ENCODE measurements at places on chromosomes 4 and X.

DNA sequence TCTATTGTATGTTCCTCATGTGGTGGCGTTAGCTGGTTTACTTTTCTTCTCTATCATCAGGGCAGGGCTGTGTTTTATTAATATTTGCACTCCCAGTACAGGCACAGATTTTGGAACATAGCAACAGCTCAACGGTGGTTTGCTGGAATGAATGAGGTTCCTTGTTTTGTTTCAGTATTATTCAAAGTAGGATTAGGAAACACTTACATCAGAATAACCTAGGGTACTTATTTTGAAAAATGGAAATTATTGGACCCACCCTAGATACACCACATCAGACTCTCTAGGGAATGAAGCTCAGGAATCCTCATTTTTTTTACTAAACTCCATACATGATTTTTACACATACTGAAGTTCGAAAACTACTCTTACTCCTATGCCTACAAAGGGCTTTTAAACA, 108.8 kb upstream of the ENPEP start:
- DNase-seq: no peak

DNA sequence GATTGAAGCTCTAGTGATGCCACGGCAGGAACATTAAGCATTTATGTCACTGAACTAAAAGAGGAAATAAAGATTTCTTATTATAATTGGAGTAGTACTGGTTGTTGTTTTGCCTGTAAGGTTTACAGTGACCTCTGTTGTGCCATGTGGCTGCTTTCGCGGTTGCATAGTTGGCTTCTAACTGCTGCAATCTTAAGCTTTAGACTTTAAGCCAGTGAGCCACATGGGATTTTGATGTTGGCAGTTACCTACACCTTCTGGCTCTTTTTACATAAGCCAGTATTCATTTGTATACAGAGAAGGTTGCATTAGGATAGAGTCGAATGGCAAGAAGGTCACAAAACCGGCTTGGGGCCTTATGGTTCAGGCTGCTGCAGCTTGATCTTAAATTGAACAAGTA, 1311.6 kb downstream of the RAPGEF2 start:
- DNase-seq: no peak

DNA sequence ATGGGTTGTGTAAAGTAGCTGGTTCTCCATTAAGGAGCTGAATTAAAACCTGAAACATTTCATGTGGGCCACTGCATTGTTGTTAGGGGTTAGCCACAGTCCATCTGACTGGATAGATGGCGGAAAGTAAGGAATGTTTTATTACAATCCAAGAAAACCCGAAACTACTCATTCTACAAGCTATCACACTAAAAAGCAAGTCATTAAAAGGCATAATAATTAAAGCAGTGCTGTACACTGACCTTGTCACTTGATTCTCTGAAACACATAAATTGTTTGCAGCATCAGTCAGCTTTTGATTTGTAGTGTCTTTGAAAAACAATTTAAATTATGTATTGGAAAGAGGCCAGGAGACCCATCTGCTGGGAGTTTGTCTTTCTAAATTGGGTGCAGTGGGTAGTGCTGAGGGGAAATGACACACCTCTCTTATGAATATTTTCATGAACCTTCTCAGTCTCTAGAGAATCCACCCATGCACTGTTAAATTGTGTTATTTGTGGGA, 75.7 kb upstream of the ANK2 start:
- no peak for DNase-seq

GRCh38 chrX:67050760-67051159, 411.9 kb upstream of the EDA2R start:
- no peak for DNase-seq

DNA sequence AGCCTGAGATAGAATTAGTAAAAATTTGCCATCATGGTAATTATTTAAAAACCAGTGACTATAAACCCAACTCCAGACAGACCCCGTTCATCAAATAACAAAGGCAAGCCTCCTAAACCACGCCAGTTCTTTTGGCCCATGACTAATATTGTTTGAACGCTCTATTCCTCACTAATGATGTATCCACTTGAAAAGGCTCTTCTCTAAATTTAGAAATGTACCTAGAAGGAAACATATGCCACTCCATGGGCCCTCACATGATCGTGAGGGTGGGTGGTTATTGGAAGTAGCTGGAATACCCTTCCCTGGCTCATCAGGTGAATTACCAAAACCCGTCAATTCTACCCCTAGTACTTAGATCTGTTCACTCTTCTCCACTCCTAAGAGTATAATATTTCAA, 249.2 kb downstream of the COL25A1 start:
- DNase-seq: no peak

- DNase-seq: peak; percentile 76
Observed at GRCh38 chrX:69163936-69164741, 1.1 kb downstream of the PJA1 start.

DNA sequence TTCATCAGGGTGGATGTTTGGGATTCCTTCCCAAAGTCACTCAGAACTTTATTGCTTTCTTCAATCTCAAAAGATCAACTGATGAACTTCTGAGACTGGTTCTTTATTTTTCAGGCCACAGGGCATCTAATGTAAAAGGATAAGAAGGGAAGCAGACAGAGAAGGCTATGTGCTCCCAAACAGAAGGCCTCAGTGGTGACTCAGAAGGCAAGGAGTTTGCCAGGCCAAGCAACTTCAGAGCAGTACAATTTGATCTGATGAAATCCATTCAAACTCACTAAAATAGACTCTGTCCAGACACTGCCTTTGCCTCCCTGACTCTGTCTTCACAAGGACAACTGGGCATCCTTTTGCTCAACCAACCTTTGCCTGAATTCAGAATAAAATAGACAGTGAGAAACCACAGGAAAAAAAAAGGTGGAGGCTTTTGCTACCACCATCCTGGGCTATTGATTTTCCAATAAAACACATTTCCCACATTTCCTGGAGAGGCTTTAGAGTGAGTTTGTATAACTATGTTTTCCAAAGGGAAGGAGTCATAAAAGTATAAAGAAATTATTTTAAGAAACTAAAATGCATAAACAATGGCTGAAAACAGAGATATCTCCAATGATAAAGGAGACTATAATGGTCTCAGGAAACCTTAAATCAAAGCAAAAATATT, 55.2 kb downstream of the ARHGEF6 start:
- no peak for DNase-seq

DNA sequence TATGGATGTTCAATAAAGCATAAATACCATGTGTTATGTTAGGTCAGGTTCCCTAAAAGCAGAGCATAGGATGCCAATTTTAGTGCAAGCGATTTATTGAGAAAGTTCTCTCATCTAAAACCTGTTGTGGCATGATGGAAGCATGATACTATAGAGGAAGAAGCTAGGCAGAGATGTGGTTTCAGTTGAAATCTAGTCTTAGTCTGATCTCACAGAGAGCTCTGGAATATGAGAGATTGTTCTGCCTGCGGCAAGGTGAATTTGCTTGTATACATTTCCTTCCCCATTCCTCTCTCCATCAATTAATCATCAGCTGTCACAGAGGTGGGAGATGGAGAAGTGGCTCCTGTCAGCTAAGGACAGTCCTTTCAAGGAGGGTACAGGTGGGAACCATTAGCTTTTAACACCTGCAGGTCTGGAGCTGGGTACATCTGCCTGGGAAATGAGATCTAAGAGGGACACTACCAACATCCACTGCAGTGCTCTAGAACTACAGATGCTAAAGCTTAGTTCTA, 252.4 kb downstream of the CFAP299 start:
- DNase-seq: no peak

DNA sequence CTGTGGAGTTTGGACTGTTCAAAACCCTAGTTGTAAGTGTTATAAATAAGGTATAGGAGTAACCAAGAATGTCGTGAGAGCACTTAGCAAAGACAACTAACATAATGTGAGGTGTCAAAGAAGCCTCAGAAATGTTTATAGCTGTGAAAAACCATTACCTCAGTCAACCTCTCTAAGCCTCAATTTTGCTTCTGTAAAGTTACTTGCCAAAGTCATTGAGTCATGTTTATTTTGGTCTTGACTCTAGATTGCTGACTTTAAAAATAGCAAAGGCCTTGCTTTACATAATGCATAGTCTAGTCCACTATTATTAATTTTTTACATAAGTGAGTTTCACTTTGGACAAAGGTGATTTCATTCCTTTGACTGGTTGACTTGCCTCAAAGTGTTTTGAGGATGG, 257.6 kb upstream of the CXXC4 start:
- DNase-seq: no peak

DNA sequence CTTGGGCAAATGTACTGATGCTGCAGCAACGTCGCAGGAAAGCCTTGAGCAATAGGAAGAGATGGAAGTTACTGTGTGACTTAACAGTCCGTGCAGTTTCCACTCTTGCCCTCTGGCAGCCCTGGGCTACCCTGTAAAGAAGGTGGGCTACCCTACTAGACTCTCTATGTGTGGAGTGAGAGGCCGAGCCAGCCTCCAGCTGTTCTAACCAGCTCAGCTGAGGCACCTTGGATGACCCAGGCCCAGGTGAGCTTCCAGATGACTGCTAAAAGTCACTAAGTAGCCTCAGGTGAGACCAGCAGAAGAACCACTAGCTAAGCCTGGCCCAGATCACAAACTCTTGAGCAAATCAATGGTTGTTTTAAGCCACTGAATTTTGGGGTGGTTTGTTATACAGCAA, 34.9 kb upstream of the PPP2R2C start:
- no peak for DNase-seq

DNA sequence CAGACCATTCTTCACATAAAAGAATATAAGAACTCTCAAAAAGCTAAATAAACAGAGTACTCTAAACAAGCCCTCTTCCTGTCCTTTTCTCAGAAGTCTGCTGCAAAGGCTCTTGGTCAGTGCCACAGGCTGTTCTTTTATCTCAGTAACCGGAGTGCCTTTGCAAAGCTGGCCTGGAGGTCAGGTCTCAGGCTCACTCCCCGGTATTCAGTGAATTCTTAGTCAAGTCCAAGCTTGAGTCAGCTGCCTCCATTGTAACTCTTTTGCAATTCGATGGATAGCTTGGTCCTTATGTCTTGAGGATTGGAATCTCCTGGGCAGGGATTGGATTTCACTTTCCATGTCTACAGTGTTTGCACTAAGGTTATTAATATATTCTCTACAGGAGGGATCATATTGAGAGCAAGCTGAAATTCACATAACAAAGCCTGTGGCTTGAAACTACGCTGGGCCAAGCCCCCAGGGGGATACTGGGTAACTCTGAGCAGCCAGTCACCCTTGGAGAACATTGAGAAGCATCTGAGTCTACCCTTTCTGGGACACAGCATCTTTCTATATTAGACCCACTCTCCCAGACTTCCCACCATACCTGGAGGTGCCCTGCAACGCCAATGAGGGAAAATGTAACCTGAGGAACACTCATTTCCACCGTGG, 10.0 kb upstream of the HS6ST2 start:
- no peak for DNase-seq

GRCh38 chr4:4418676-4419390, 31.9 kb downstream of the NSG1 start:
- no peak for DNase-seq

DNA sequence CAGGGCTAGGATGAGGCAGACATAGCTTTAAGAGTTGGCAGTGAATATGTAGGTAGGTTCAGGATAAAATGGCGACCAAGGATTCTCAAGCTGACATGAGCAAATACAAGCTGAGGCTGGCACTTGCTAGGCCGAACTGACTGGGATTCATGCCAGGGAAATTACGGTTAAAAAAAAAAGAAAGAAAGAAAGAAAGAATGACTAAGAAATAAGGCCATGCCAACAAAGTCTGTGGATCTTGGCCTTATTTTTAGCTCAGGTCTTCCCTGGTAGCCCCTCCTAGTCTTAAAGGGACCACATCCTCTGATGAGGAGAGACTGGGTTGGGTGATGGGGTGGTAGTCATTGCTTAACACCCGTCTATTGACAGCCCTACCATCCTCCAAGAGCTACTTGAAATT, 64.4 kb upstream of the KLHL13 start:
- DNase-seq: no peak

DNA sequence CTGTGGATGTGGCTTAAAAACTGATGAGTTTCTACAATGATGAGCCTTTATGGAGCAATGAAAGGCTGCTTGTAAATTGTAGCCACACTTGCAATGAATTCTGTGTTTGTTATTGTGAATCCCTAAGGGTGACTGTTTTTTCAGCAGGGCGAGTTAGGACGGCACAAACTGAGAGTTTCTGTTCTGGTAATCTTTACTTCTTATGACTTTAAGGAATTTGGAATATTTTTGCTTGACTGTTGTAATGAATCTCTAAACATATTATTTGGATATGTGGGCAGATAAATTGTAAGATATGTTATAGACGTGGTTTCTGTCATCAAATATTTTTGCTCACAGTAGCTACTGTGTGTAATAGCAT, 22.2 kb downstream of the RBPJ start:
- no peak for DNase-seq

GRCh38 chr4:108775921-108776320, 13.1 kb upstream of the ETNPPL start:
- DNase-seq: no peak

DNA sequence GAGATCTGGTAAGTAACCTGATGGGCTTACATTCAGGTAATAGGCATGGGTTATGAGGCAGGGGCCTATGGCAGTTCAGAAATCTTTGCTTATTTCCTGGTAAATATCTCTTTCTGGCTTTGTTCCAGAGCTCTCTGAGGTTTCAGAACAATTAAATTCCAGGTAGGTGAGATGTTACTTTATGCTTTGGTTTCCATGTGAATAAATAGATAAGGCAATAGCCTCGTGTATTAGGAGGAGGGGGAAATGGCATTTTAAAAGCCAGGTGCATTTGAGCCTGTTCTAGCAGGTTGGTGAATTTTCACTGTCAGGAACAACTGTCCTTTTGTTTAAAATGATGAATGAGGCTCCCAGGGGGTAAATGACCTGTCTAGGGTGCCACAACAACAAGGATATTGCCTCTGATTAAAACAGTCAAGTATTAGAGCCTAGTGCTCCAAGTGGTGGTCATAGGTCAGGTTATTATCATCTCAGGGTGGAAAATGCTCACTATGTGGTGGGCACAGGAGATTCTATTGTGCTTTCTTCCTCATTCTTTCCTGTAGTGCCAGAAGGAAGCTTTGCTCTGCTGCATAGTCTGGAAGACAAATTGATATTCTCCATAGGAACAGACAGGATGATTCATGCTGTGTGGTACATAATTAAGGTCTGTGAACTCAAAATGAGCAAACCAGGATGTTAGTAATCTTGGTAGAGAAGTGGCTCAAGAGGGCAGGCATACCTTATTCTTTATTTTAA, 296.2 kb downstream of the INPP4B start:
- DNase-seq: peak; percentile 82

DNA sequence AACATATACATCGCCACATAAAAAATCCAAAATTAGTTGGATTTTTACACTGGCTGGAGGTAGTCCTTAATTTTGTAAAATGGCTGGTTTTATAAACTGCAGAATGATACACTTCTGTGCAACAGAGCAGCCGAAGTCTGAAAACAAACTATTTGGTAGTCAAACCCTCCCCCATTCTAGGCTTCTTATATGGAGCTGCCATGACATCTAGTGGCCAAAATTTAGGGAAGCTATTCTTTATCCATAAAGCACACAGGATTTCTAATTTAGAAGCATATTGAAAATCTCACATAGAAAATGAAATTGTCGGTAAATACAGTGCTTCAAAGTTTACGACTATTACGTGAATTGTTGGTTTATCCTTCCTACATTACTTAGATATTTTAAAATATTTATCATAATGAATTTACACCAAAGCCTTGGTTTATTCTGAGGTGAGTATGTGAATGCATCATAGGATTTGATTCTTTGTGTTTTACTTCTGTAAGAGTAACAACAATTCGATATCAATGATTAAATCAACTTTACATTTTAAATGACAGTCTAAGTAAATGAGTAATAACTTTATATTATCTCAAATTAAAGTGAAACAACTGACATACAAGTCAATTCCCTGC, 113.4 kb upstream of the FAM241A start:
- DNase-seq: peak; percentile 26

- DNase-seq: no peak
Observed at GRCh38 chr4:76589872-76590797, 155.1 kb downstream of the SHROOM3 start.

Data from activated CD4-positive, alpha-beta T cell treated with anti-CD3 and anti-CD28 coated beads, Interleukin-10, Interleukin-2, amounts not matched to agents 100 ng/mL and 50 ng/mL, durations not matched to agents 16 hours and 8 hours (primary cell).